ENCODE measurements at places on chromosomes 16 and 17. TPM values are rescaled to one million over a fixed set of nuclear protein-coding genes. Genes with fewer than 3 reads are reported as not detected.

The TP53TG3B gene
- total RNA-seq = not detected

The KRTAP2-1 gene
- total RNA-seq = not detected

The C1QL1 gene
- total RNA-seq = 21.4 TPM

GRCh38 chr17:32746698-32747097, 130.2 kb downstream of the MYO1D start:
- DNase-seq = no peak

DNA sequence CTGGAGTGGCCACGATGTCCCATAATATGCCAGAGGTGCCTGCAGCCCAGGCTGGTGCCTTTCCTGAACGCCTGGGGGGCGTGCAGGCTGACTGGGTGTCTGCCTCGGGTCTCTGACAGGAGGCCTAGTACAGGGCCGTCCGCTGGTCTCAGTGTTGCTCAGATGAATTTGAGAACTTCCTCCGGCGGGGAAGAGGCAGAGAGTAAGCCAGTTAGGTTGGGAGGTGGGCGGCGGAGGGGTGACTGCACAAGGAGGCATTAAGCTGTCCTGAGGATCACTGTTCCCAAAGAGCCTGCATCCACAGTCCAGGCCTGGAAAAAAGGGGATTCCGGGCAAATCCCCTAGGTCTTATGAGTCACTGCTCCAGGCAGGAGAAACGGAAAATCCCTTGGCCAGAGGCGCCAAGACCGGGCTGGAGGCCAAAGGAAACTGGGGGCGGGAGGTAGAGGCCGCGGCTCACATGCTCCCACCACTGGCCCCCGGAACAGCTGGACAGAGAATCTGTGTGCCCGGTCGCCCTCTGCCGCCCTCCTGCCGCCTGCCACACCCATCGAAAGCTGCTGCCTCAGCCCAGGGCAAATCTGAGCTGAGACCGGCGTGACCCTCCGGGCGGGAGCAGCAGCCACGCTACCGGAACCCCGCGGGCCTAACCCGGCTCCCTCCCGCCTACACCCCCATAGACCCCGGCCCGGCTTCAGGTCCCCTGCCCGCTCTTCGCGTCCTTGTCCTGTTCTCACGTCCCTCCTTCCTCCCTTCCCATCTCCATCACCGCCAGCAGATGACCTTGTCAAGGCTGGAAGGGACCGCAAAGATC, 1.2 kb downstream of the TRIM47 start:
- peak; percentile 94 for DNase-seq

DNA sequence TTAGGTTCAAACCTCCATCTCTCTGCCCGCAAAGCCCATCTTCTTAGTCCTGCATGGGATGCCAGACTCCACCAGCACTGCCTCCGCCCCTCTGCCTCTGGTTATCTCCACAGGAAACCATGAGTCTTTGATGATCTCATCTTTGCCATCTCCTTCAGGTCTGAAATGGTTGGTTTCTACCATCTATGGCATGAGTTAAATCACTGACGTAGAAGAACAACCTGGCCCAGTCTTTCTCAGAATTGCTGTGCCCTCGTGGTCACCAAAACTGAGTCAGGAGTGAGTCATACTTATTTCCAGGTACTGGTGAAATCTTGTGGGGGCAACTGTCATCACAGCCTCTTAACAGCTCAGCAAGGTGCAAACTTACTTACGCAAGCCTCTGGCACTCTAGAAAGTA, 468.7 kb upstream of the C16orf82 start:
- peak; percentile 37 for DNase-seq
